ENCODE measurements at places on chromosomes 2 and 18.

DNA sequence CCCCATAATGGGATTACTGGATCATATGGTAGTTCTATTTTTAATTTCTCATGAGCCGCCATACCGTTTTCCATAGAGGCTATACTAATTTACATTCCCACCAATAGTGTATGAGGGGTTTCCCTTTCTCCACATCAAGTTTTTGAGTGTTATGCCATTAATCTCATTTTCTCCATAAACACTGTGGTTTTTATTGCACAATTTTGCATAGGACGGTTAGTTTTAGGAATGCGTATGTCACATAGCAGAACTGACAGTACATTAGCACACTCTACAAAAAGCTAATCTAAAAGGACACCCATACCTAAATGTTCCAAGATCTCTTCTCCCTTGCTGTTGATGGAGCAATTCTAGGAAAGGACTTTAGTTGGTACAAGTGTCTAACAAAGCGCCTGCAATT, 32.5 kb downstream of the DARS1 start:
- no peak for DNase-seq

GRCh38 chr2:190811811-190812210, 68.8 kb upstream of the GLS start:
- DNase-seq, result no peak

GRCh38 chr2:23121968-23122648, 262.9 kb upstream of the KLHL29 start:
- DNase-seq, result no peak

DNA sequence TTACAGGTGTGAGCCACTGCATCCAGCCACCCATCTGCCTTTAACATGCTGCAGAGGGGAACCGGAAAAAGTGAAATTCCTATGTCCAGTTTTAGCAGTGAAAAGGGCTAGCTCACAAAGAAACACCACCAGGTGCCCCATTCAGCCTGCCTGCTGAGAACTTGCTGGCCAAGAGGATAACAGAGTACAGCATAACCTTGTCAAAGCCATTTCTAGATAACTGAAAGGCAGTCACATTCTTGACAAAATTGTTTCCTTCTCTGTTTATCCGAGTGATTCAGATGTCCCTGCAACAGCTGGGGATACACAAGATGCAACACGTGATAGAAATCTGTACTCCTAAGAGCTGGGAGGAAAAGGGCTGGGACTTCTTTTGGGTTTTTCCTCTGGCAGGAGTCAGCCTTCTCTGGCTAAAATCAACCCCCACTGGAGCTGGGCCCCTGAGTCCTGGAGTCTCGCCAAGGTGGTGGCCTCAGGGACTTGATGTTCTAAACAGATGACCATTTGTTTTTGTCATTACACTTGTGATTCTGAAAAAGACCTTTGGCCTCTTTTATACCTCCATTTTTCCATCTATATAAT, 505.4 kb downstream of the BCL11A start:
- DNase-seq, result no peak

DNA sequence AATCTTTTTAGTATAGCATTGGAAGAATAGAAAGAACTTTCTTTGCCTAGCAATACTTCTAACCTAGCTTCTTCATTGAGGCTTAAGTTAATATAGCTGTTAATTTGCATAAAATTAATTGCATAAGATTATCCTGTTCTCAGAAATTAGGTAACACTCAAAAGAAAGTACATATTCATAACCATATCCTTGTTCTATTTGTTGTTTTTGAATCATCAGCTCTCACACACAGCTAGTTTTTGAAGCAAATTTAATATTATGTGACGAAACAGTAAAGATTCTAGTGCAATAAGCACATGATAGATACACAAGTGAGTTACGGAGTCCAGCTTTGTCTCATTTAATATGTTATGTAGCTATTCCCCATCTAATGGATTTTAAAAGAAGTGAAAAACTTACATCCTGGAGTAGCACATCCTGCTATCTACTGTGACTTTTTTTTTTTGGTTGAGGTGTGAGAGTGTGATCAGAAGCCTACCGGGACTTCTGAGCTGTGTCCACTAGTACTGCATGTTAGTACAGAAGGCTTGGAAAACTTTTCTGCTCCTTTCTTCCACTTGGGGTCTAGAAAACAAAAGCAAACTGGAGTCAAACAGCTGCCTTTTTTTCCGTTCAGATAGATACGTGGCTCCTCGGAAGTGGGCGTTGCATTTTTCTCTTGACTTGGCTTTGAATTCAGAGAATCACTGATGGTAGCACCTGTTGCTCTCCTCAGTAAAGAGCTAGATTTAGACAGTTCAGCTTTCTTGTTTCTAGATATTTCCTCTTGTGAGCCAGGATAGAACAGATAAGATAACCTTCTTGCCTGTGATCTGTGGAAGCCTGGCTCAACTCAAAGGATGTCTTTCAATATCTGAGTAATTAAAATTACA, 27.2 kb downstream of the KDM3A start:
- DNase-seq, result no peak

GRCh38 chr2:196131384-196131937, 39.9 kb downstream of the STK17B start:
- DNase-seq, result peak; percentile 59

DNA sequence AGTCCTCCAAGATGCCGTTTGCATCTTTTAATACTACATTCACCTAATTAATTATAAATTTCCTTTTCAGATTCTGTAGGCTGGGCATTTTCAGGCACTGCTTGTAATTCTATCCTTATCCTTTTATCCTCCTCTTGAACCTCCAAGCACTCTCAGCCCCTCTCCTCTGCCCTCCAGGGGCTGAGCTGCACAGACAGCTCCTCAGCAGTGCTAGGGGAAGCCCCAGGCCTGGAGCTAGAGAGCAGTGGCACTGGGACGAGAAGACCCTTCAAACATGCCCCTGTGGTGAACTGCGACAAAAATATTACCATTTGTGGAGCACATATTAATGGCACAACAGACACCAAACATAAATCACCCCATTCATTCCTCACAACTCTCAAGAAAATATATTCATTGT, 32.9 kb downstream of the CFAP210 start:
- no peak for DNase-seq

DNA sequence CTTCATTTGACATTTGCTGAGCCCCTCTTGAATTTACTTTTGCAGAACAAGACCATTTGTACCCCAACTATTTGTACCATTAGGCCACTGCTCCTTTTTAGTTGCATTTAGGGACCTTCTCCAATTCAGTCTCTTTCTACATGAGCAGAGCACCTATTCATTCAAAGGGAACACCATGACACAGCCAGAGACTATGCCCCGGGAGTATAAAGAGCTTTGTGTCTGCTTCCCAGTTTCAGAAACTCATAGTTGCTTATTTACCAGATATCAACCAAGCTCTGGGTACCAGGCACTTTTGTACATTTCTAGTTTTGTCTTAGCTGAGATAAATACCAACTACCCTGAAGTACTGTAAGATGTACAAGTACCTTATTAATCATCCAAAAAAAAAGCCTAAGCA, 269.1 kb upstream of the SIX3 start:
- no peak for DNase-seq

DNA sequence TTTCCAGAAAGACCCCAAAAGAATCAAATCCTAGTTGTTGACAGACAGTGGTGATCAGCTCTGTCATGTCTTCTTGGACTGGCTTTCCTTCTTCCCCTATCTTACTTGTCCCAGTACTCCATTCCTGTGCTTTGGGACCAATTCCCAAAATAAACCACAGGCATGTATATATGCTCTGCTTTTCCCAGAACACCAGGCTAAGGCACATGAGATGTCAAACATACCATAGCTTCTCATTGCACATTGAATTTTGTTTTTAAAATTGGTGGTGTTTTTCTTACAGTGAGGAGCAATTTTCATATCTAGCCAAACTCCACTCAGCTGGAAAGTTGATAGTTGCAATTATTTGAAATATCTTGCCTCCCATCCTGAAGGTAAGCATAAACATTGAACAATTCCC, 88.9 kb upstream of the RGPD4 start:
- DNase-seq, result no peak

- no peak for DNase-seq
These were observed 15.8 kb upstream of the SEMA4C start for GRCh38 chr2:96885432-96886347.

DNA sequence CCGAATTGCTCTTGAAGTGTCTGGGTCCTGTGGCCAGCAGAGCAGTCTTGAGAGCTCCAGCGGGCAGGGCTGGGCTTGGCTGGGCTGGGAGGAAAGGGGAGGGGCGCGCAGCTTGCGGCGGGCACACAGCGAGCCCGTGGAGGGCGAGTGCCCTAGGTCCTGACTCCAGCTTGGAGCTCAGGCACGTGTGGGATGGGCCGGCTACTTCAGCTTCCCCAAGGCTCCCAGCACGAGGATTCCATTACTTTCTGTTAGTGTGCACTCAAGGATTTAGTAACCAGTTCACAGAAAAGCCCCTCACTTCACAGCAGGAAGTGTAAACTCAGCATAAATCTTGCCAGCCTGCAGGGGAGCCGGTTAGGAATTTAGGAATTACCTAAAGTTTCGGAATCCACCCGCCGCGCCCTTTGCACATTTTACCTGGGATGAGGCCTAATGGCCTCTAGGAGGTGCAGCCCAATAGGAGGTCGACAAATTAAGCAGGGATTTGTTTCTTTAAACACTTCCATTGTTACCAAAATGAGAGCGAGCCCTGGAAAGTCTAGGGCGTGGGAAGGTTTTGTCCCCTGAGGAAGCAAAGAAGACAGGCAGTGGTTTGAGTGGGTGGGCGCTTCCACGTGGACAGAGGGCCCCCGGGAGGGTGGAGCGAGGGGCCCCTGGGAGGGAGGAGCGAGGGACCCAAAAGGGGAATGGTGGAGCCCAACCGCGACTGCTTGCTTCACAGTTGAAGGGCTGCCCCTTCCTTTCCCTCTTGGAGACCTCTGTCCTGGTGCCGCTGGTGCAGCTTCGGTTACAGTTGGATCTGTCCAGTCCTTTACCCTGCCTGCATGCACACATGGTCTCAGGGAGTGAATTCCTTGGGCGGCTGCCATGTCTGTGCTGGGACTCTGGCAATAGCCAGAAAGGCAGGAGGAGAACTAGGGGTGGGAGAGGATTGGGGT, 93.3 kb downstream of the CTAGE1 start:
- no peak for DNase-seq

DNA sequence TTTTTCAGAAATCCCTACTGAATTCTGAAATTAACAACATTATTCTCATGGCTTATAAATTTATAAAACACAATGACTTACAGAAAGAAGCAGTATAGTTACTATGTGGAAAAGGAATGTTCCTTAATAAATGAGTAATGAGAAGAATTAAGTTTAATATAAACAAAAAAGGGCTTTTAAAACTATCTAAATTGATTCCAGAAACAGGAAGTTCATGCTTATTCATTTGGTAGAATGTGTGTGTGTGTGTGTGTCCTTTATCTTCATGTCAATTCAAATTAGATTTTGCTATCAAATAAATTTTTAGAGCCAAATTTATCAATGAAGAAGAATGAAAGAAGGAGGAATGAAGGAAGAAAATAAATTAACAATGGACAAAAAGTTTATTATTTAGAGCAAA, 440.8 kb upstream of the LRRTM4 start:
- DNase-seq, result no peak

- DNase-seq, result no peak
These were observed 11.0 kb upstream of the VAPA start for GRCh38 chr18:9902832-9903231.

DNA sequence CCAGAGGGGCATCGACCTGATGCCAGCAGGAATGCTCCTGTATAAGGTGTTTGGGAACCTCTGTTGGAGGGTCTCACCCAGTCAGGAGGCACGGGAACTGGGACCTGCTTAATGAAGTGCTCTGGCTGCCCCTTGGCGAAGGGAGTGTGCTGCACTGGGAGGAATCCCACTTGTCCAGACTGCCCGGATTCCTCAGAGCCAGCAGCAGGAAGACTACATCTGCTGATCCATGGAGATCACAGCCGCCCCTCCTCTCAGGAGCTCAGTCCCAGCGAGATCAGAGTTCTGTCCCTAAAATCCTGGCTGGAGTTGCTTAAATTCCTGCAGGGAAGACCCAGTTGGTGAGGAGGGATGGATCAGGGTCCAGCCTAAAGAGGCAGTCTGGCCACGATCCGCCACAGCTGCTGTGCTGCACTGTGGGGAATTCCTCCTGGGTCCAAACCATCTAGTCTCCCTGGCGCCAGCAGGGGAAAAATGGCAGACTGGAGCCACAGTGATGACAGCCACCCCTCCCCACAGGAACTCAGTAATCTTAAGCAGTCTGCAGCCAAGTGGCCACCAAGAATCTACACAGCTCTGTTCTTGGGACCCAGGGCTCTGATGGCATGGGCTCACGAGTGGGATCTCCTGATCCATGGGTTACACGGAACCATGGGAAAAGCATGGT, 76.5 kb upstream of the NRP2 start:
- DNase-seq, result no peak

DNA sequence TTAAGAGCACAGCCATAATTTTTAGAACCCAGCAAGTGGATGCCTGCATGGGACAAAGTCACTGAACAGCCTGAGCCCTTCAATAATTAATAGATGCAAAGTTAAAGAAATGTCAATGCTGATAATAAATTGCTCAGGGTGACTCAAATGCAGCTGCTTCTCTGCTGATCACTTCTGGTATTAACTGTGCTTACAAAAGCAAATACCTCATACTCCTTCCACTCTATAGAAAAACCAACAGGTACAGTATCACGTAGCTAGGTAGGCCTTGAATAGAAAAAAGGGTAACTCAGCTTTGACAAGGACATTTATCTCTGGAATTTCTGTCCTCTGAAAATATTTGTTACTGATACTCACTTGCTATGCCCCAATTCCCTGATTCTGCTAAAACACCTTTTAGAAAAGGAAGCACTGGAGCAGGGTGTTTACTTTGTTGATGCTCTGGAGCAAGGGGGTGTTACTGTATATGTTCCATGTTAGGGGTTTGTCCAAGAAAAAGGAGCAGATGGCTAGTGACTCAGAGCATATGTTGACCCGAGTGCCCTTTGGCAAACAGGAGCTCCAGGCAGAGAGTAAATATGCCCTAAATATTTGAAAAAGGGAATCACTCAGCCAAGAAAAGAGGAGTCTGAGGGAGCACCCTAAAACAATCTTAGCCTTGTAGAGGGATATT, 59.1 kb upstream of the RTN4 start:
- no peak for DNase-seq

DNA sequence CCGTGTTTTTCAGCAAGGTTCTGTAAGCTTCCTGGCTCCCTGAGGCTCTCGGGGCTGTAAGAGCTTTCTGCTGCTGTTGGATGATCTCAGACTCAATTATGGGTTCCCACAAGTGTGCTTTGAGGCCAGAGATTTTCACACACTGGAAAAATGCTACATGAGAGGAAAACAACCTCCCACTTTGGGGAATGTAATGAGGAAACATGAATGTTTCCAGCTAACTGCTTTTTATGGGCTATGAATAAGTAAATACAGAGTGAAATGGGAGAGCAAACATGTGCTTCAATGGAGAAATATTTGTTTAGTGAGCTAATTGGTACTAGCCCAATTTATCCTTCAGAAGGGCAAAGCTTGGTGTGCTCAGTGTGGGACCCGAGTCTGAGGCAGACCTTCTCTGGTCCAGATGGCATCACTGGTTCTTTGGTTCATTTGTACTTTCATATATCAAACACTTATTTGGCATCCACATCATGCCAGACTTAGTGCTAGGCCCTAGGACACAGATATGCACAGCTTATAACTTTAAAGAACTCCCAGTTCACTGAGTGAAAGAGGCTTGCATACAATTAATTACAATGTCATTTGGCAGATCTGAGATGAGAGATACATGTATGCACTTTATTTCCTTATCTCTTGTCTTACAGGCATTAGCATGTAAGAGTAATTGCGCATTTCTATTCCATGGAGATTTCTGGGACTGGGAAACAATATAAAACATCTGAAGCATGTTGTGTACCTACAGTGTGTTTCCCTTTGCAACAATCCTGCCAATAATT, 248.8 kb downstream of the RDH14 start:
- DNase-seq, result no peak

- DNase-seq, result no peak
These were observed 90.6 kb downstream of the TWIST2 start for GRCh38 chr2:238938401-238939055.
